ENCODE measurements at places on chromosomes 1 and 21.

GRCh38 chr1:169043823-169044222 lies 62.7 kb upstream of the ATP1B1 start:
- DNase-seq, result peak; percentile 11

DNA sequence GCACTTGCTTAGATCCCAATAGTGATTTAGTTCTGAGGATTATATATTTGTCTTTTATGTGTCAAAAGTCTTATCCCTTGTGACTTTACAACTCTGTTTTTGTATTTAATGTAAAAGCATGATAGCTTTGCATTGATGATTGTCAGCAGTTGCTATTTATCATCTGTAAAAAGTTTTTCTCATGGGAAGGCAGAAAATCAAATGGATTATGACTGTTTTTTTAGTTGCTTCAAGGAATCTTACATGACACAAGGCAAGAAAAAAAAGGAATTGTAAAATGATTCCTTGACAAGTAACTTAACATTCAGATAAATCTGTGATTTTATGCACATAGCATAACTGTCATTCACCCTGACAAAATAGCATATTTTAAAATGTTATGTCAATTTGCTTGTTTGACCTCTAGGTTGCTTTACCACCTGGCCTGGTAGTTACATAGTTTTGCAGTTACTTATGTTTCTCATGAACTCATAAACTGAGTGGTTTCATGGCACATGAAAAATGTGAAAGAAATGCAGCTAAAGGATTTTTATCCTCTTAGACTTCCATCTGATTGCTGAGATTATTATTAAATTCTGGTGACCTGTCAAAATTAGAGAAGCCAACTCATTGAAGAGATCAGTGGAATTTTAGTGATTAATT lies 622.6 kb downstream of the ADGRL2 start:
- no peak for DNase-seq

- DNase-seq, result no peak
Observed at GRCh38 chr1:93613898-93614297, 67.7 kb downstream of the BCAR3 start.

DNA sequence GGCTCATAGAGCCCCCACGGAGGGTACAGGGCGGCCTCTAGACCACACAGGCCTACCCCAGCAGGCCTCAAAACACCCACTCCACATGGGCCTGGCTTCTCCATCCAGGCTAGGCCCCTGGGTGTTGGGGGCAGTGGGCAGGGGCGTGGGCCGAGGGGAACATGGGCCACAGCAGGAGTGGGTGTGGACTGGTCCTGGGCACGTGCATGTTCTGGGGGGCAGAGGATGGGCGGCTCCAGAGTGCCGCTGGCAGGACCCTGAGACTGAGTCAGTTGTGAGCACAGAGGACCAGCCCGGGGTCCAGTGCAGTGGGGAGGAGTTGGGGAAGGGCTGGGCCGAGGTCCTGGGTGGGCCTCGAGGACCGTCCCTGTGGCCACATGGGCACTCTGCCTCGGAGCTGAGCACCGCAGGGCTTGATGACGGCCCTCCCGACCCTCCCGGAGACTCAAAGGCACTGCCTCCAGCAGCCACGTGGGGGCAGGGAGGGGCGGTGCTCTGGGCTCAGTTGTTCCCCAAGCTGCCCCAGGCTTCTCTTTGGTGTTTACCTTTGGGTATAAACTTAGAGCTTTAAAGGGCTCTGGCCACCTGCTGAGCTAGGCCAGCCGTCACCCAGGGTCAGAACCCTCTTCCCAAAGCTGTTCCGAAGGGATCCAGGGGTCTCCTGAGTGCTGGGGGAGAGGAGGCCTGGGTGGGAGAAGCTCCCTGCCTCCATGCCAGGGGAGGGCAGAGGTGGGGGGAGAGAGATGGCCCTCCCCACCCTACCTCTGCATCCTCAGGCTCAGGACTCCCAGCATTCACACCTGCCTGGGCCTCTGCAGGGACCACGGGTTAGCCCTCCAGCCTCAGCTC lies 79.9 kb downstream of the MORN1 start:
- peak; percentile 52 for DNase-seq

GRCh38 chr21:31592963-31593560 lies 66.4 kb upstream of the SOD1 start:
- no peak for DNase-seq

DNA sequence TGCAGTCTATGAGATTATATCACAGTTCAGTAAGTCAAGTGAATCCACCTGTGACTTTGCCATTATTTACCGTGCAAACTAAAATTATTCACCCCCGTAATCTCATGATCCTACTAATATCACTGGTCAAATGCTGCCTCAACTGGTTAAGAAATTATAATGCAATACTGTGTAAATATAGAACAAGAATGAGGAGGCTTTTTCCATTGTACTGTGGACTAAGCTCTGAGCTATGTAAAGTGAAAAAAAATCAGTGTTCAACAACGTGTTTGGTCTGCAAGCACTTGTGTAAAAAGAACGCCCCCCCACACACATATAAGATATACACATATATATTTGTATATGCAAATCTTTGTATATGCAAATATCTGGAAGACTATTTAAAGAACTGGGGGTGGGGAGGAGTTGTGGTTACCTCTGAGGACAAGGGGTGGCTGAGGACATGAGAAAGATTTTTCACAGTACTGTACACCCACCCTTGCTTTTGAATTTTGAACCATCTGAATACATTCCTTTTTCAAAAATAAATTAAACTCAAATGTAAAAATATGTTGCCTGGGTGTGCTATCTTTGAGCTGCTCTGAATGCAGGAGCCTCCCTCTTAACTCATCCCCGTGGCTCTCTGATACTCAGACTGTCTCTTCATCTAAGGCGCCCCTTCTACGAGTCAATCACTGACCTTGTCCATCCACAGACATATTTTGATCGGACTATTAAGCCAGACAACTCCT lies 57.0 kb downstream of the PTP4A2 start:
- DNase-seq, result no peak

DNA sequence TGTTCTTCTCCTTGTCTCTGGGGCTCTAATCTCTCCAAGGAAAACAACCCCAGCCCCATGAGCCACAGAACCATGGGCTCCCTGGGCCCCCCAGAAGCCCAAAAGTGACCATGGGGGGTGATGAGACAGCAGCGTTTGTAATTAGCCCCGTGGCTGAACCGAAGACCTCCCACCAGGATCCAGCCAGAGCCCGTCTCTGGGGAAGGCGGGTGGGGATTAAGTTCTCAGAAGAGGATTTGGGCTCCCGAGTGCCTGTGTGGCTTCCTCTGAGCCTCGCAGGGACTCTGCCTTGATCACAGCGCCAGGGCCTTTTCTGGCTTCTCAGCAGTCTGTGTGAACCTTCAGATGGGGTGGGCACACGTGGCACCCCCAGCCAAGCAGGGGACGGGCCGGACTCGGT lies 77.0 kb downstream of the ALPL start:
- DNase-seq, result no peak

GRCh38 chr21:38258521-38259485 lies 2.0 kb downstream of the KCNJ15 start:
- DNase-seq, result no peak

DNA sequence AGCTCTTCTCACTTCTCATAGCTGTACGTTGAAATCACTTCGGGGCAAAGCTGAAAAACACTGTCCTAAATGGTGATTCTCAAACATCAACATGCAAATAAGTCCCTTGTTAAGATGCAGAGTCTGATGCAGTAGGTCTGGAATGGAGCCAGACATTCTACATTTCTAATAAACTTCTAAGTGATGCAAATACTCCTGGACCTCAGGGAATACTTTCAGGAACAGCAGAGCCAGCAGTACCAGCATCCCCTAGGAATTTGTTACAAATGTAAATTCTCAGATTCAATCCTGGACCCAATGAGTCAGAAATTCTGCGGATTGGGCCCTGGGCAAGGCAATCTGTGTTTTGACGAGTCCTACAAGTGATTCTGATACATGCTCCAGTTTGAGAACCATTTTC lies 152.3 kb downstream of the PCNX2 start:
- DNase-seq, result no peak

- DNase-seq, result no peak
Observed at GRCh38 chr1:179925922-179926849, 28.4 kb upstream of the CEP350 start.

DNA sequence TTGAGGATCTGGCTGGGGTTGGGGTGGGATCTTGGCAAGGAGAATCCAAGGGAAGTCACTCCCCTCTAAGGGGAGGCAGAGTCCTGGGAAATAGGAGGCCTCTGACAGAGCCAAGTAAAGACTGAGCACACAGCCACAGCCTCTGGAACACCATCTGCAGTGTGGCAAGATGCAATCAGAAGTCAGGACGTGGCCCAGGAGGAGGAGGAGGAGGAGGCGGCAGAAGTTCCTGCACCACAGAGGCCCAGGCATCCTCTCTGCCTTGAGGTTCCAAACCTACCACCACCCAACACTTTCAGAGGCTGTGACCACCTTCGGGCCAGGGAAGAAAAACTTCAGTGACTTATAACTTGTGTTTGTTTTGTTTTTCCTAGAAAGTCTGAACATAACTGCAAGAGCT lies 23.7 kb upstream of the KCNE2 start:
- DNase-seq, result no peak

GRCh38 chr1:46801323-46802055 lies 2.6 kb downstream of the CYP4B1 start:
- no peak for DNase-seq

DNA sequence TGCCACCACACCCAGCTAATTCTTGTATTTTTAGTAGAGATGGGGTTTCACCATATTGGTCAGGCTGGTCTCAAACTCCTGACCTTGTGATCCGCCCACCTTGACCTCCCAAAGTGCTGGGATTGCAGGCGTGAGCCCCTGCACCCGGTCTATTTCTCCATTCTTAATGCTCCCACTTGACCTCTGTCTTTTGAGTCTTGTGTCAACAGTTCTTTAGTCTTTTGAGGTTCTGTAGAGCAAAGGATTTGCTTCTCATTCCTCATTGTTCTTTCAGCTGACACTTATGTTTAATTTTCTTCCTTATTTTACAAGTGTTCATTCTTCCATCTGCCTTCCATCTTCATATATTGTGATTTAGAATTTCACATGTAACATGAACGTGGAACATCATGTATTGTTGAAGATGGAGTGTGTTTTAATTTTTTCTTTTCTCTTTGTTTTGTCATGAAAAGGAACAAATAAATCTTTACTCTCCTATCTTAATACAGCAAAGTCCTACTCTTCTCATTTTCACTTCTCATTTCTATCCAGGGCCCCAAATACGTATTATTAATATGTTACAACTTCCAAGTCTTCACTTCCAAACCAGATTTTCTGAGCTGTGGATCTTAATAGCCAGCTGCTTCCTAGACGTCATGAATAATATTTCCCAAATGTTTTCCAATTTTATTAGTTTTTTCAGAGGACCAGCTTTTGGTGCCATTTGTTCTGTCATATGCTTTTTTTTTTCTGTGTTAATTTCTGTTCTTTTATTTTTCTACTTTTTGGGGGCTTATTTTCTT lies 16.9 kb downstream of the MTF2 start:
- DNase-seq, result no peak

DNA sequence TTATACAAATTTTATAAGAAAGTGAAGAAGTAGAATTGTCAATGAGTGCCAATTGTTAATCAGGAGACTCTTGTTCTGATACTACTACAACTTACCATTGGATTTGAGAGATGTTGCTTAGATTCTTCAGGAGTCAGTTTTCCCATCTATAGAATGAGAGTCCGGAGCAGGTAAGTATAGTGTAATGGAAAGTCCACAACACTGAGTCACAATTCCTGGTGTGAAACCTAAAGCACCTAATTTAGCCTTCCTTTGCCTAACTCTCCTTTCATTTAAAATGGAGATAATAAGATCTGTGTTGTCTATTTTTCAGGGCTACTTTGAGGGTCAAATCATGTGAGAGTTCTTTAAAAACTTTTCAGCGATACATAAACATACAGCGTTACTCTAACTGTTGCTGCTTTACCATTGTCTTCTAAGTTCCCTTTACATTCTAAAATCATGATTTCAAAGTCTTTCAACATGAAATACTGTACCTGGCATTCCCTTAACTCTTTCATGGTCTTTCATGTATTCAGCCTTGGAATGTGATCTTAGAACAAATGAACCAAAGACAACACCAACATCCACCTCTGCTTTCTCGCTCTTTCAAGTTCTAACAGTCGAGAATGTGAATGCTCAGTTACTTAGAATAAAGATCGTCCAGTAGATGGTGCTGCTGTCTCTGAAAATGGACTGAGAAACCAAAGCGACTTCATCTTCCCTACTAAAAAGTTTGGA lies 90.9 kb downstream of the SLC30A10 start:
- no peak for DNase-seq

DNA sequence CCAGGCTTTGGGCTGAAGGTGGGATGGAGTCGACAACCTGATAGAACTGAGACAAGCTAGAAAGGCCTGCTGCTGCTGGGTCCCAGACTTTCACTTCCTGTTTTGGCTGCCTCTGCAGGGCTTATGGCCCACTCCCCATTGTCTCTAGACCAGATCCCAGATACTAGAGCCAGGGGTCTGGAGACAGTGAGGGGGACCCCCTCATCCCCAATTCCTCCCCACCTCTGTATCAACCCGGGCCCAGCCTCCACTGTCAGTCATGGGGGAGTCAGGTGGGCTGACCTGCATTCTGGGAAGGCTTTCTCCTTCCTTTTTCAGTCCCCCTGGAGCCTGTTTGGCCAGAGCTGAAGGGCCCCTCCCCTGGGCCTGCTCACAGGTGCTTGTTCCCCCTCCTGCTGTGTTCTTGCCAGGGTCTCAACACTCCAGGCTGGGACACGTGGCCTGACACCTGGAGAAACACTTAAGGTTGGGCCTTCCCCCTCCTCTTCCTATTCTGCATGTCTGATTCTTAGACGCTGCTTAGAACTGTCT lies 18.0 kb upstream of the ETV3L start:
- DNase-seq, result no peak

- no peak for DNase-seq
Observed at GRCh38 chr1:88421997-88422396, 262.1 kb upstream of the PKN2 start.

- DNase-seq, result peak; percentile 48
Observed at GRCh38 chr1:156813750-156814570, 2.7 kb downstream of the SH2D2A start.

DNA sequence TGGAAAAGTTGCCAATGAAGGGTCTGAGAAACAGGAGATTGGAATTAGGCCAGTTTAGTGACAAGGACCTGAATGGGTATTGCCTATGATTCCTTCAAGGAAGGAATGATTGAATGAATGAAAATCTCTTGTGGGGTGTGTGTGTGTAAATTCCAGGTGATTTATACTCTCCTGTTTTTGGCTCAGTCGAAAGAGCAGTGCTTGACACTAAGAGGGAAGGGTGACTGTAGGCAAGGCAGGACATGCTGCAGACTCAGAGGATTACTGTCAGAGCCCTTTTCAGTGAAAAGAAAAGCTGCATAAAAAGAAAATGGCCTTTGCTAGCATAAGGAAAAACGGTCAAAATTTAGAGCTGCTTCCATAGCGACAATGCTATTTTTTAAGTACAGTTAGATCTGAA lies 30.1 kb downstream of the C1orf21 start:
- no peak for DNase-seq

GRCh38 chr1:168888418-168888817 lies 159.4 kb upstream of the DPT start:
- DNase-seq, result no peak

GRCh38 chr1:27471477-27471876 lies 18.5 kb downstream of the WASF2 start:
- no peak for DNase-seq

DNA sequence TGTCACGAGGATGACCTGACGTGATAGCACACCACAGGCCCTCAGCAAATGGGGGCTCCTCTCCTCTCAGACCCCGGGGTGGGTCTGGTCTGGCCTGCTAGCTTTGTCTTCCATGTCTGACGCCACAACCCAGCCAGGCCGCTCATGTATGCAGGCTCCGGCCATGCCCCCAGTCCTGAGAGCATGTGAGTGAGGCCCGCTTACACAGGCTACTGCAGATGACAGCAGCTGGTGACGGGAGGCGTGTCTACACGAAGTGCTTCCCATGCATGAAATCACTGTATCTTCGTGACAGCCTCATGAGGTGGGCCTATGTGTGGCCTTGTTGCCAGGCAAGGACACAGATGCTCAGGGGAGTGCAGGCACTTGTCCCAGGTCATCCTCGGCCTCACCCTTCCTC lies 16.4 kb downstream of the WNT4 start:
- DNase-seq, result no peak

Measured in T-helper 2 cell (primary cell).